SW480 (cell line): ENCODE measurements at places on chromosomes 5 and 9.
A peak's percentile ranks its signal among the peaks of the same experiment; 100 is the strongest.

- no peak for DNase-seq
Observed at GRCh38 chr5:153613144-153613543, 122.7 kb downstream of the GRIA1 start.

GRCh38 chr5:168324859-168325630 lies 33.6 kb downstream of the WWC1 start:
- peak; percentile 78 for DNase-seq

GRCh38 chr5:35876922-35877321 lies 20.2 kb downstream of the IL7R start:
- no peak for DNase-seq

DNA sequence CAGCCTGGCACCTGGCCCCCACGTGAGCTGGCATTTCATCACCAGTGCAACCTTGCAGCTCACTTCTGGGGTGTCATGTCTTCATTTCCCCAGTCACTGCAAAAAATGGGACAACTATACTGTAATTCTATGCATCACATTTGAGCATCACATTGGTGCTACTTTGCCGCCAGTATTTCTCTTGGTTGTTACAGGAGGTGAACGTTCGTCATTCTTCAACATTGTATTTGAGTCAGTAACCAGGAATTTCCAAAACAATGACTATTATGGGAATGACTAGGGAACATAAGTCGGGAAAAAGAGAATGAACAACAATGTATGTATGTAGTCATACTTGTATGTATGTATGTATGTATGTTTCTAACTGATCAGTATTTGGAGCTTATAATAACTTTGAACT lies 1278.0 kb downstream of the EFNA5 start:
- no peak for DNase-seq

DNA sequence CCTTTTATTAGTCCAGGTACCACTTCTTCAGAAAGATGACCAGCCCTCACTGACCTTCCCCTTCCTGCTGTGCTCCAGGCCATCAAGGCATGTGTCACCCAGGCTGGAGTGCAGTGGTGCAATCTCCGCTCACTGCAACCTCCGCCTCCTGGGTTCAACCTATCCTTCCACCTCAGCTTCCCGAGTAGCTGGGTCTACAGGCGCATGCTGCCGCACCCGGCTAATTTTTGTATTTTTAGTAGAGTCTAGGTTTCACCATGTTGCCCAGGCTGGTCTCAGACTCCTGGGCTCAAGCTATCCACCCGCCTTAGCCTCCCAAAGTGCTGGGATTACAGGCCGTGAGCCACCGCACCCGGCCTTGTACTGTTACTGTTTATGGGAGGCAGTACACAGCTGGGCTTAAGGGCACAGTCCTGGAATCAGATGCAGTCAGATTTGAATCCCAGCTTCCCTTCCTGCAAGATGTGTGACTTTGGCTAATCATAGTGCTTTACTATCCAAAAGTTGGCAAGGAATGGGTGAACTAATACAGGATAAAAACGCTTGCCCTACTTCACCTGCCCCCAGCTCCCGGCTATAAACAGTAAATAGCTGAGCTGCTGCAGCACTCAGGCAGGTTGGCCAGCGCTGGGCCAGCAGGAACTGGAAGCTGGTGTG lies 483 bp upstream of the EIF4EBP3 start:
- DNase-seq, result no peak

- DNase-seq, result no peak
Observed at GRCh38 chr5:129382921-129383672, 77.0 kb upstream of the ADAMTS19 start.

GRCh38 chr5:103617913-103618312 lies 55.3 kb upstream of the NUDT12 start:
- DNase-seq, result no peak

GRCh38 chr9:304519-305185 lies 90.0 kb downstream of the DOCK8 start:
- DNase-seq, result no peak

GRCh38 chr5:16597946-16598694 lies 18.7 kb downstream of the RETREG1 start:
- no peak for DNase-seq

GRCh38 chr5:170273968-170274710 lies 23.4 kb downstream of the LCP2 start:
- peak; percentile 38 for DNase-seq

GRCh38 chr9:127720865-127721227 lies 5.0 kb downstream of the TTC16 start:
- DNase-seq, result no peak

DNA sequence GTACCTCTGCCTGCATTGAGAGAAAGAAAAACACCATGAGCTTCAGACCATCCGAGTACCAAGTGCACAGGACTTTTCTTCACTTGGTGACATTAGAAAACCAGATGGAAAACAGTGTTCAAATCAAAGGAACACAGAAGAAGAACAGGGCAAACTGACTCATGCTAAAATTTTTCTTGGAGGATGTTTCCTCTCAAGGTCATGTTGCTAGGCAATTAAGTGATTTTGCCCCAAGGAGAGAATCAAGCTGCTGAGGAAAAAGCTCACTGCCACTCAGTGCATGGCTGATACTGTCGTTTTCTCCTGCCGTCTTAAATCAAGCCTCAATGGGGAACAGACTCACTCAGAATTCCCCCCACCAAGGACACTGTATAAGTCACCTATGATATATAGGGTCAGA lies 57.9 kb upstream of the SIMC1 start:
- DNase-seq, result no peak
